Cerebellum (tissue), 4 donors: ENCODE measurements at places on chromosomes 7 and 10.

GRCh38 chr10:98028168-98028770, 2.2 kb downstream of the CRTAC1 start:
- peak; percentile 76 for DNase-seq

- DNase-seq = no peak
Measured at GRCh38 chr7:27185013-27185853, at the start of gene HOXA11. HOXA11 (minus strand) TSS chr7:27185232; CDS start chr7:27185144, 88 bp downstream.

- no peak for DNase-seq
Measured at GRCh38 chr7:43612128-43612527, 29.2 kb downstream of the STK17A start.

- no peak for DNase-seq
Measured at GRCh38 chr7:112869111-112869774, 79.0 kb upstream of the TMEM168 start.

- DNase-seq = no peak
Measured at GRCh38 chr7:42662862-42663261, 249.0 kb downstream of the C7orf25 start.

- no peak for DNase-seq
Measured at GRCh38 chr7:54354436-54354835, 187.7 kb upstream of the VSTM2A start.
